ENCODE measurements at places on chromosomes 4 and X.

GRCh38 chr4:165553221-165553810 is 174.5 kb downstream of the CPE start:
- DNase-seq, result no peak

GRCh38 chr4:53804719-53805118 is 213.4 kb upstream of the LNX1 start:
- DNase-seq, result no peak

DNA sequence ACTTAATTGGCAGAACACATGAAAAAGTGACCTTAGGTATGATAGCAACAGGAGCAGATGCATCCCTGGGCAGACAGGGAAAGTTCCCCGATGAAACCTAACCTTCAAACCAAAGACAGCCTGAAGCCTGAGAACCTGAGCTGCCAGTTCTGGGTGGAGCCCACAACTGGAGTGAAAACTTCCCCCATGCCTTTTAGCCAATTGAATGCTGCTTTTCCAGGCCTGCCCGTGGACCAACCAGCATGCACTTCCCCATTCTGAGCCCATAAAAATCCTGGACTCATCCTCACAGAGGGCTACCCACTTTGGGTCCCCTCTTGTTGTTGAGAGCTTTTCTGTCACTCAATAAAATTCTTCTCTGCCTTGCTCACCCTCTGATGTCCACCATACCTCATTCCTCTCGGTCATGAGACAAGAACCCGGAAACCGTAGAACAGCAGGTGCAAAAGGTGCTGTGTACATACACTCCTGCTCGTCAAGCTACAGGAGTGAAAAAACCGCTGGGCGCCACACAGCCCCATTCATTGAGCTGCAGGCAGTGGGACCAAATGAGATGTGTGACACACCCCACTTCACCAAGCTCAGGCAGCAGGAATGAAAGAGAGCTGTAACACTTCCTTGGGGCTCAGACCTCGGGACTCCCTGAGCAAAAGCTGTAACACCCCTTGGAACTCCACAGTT is 13.9 kb upstream of the SLC7A11 start:
- DNase-seq, result no peak

- DNase-seq, result no peak
Observed at GRCh38 chr4:530017-530781, 31.2 kb downstream of the PIGG start.

GRCh38 chr4:38696697-38697096 is 32.7 kb downstream of the KLF3 start:
- DNase-seq, result no peak

GRCh38 chrX:23821847-23822246 is 38.9 kb downstream of the SAT1 start:
- no peak for DNase-seq

GRCh38 chrX:18757956-18758932 is 50.8 kb downstream of the PPEF1 start:
- DNase-seq, result no peak

DNA sequence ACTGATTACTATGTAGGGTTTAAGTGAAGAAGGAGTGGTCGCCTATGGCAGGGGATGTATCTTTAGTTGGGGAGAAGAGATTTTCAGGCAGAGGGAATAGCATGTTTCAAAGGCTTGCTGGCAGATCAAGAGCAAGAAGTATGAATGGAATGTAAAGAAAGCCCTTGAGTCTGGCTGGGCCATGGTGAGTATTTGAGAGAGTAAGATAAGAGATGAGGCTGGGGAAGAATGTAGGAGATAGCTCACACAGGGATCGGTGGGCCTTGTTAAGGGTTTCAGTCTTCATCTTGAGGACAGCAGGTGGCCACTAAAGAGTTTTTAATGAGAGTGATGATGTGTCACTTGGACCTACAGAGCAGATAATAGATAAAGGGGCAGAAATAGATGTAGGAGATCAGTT is 319.1 kb upstream of the RPS6KA3 start:
- DNase-seq, result no peak

DNA sequence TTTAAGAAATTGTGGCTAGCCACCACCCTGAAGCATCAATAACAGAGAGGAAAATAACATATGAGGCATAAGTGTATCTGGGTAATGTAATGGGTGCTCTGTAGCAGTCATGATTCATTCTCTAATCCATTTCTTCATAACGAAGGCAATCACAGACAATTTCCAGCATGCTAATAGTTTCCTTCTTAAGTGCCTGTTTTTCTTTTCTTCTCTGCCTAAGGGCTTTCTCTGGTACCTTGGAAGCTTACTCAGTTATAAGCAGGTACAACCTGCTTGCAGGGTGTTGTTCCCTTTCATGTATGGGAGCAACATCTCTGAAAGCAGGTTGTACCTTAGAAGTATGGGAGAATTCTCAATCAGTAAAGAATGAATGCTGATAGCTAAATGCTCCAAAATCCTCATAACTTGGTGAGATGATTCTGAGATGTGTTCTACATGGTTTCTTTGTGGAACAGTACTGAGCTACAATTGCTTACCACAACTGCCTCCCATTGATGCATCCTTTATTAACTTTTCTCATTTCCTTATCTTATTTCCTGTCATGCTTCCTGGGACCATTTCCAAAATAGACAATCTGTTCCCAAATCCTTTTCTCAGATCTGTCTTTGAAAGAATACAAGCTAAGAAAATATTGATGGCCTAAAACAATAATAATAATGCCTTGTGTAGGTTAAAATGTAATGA is 247.6 kb downstream of the PAPSS1 start:
- DNase-seq, result no peak

DNA sequence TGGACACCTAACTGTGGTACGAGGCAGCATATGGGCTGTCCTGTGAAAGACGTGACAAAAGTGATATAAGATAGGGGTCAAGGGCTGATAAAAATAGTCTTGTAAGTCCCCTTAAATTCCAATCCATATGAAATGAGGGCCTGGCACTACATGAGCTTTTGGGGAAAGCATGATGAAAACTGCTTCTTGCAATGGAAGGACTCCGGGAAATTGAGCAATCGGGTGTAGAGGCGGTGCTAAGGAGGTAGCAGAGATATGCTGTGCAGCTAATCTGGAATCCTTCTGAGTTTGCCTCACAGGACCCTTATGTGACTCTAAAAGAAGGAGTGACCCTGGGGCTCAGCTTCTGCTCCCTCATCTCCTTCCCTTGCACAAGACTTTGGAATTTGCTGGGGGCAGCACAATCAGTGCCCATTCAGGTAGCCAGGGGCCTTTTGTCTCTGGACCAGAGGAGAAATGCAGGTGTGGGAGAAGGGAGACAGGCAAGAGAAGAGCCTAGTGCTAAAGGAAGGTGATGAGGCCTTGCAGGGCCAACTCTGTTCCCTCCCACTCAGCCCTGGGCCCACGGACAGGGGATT is 12.8 kb downstream of the CLDN2 start:
- no peak for DNase-seq

DNA sequence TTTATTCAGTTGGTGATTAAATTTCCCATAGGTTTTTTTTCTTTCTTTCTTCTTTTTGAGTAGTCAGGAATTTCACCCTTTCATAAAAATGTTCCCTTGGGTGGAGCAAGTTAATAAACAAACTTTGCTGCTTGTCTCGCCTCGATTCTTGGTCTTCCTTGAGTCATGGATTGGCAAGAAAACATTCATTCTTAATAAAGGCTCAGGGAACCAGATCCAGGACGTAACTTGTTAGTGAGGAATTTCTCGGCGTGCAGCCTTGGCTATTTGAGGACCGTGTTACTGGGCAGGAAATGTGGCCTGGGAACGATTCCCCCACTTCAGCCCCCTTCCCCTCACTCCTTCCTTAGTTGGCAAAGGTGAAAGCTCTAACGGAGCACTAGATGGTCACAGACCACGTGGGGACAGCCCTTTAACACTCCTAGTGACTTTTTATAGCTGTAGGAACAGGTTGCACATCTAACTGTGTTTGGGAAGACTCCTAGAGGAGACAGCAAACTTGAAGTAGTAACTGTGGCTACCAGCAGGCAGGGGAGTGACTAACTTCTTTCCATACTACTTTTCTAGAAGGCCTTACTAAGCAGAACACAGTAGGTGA is 106.8 kb downstream of the UCHL1 start:
- no peak for DNase-seq

GRCh38 chr4:140152013-140152703 is 1.8 kb downstream of the MAML3 start:
- DNase-seq, result peak; percentile 59

DNA sequence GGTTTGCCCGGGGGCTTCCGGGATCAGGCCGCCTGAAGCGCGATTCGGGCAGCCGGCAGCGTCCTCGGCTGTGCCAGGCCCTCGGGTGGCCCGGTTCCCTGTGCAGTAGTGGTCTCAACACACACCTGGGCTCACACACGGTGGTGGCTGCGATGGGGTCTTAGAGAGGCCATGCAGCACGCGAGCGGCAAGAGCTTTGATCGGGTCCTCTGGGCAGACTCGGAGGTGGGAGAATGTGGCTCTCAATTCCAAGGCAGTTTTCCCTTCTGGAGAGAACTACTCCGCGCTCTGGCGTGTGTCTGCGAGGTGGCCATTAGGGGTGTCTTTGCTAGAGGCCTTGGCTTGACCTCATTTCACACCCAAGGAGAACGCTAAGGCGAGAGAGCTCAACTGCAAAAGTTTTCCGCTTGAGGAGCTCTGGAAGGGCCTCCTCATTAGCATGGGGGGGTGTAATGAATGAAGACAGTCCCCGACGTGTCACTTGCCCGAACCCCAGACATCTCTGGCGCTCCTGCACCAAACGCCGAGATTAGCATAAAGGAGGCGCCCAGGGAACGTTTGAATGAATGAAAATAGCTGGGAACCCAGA is 771 bp upstream of the RBPJ start:
- peak; percentile 5 for DNase-seq

DNA sequence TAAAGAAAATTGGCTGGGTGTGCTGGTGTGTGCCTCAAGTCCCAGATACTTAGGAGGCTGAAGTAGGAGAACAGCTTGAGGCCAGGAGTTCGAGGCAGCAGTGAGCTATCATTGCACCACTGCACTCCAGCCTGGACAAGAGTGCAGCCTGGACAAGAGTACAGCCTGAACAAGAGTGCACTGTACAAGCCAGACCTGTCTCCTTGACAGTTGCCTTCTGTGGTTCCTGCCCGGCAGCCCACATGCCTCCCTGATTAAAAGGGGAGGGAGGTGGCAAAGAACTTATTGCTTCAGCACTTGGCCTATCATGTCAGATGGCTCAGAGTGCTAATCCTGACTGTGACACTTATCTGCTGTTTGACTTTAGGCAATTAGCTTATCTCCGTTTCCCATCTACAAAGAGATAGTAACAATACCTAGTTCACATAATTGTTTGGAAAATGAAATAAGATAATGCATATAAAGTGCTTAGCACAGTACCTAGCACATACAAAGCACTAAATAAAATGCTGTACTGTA is 249.1 kb downstream of the DCLK2 start:
- no peak for DNase-seq

- DNase-seq, result no peak
Observed at GRCh38 chr4:73251384-73251783, 7.2 kb downstream of the ANKRD17 start.

DNA sequence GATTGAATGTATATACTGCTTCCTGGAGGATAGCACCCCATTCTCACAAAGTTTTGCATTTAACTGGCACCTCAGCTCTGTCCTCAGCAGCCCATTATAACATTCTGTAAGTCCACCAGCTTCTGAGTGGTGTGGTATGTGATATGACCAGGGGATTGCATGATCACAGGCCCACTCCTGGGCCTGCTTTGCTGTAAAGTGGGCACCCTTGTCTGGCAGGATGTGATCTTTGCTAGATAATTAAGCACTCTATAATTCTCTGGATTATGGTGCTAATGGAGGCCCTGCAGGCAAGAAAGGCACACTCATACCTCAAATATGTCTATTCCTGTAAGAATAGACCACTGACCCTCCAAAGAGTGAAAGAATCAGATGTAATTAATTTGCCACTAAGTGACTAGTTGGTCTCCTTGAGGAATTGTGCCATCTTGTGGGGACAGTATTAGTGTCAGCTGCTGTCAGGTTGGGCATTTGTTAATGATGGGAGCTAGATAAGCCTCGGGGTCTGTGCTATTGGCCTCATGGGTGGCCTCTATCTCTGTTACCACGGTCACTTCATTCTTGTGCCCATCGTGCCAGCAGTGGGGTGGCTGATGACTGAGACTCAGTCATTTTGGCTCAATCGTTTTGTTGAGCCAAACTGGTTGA is 2.2 kb upstream of the CFI start:
- DNase-seq, result no peak

- DNase-seq, result no peak
Observed at GRCh38 chrX:130810561-130810960, 92.4 kb downstream of the ENOX2 start.

GRCh38 chr4:107035819-107036583 is at the start of gene DKK2:
DKK2 (minus strand) TSS chr4:107036313; CDS start chr4:107035591, 722 bp downstream.
- DNase-seq, result no peak

All from stimulated activated CD8-positive, alpha-beta memory T cell treated with anti-CD3 and anti-CD28 coated beads, Interleukin-4, amount 100 ng/mL, for 1 hour (primary cell).